GM23248 (cell line): ENCODE measurements at places on chromosomes 2 and 18. TPM values are rescaled to one million over a fixed set of nuclear protein-coding genes. Genes with fewer than 3 reads are reported as not detected.

DNA sequence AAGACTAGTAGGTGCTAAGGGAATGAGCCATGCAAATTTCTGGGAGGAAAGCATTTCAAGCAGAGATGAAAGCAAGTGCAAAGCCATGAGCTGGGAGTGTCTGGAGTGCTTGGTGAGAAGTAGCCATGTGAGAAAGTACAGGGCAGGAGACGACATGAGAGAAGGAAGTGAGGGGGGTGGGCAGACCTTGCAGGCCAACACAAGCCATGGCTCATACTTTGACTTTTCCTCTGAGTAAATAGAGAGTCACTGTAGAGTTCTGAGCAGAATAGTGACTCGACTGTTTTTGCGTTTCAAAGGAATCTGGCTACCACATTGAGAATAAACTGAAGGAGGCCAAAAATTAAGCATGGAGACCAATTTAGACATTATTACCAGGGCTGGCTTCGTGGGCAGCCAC lies 42.2 kb downstream of the SCN2A start:
- peak; percentile 44 for DNase-seq

- no peak for DNase-seq
Observed at GRCh38 chr2:69493268-69493667, 56.0 kb upstream of the NFU1 start.

DNA sequence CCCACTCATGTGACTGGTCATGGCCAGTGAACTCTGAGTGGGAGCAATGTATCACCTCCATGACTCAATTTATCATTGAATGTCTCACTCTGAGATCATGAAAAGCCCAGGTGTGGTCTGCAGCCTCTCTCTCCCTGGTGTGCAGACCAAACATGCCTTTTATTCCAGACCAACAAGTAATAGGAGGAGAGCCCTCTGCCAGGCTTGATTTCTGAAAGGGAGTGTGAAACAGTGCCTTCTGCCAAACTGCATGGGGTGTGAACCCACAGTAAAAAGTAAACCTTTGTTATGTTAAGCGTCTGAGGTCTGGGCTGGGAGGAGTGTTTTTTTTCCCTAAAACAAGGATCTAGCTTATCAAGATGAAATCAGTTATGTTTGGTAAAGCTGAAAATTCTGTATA lies 601.2 kb downstream of the ADCYAP1 start:
- DNase-seq, result no peak

Gene GALNT14
- total RNA-seq, result 1.4 and 3.5 TPM in 2 replicates

Gene UGT1A5
- not detected in 2 replicates for total RNA-seq
